ENCODE measurements at places on chromosomes 11 and 22. TPM values are rescaled to one million over a fixed set of nuclear protein-coding genes. Genes with fewer than 3 reads are reported as not detected.

DNA sequence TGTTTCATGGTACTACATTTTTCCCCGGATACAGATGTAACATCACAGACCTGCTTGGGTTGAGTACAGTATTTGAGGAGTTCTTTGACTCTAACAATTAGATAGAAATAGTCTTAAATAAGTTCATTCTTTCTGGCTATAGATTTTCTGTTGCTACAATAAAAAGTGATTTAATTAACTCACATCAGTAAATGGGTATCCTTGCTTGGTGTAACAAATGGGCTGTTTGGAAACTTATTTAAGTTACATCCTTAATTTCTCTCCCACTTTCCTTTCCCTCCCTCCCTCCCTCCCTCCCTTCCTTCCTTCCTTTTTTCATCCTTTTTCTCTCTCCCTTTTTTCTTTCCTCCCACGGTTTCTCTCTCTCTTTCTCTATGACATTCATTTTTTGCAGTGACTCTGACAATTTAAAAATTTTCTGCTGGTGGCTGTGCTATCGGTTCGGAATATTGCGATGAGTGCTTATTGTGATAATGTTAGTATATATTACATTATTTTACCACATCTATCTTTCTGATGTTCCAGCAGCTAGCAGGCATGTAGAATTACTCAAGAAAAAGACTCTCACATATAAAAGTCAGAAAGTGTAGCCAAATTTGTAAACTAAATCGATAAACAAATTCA, 3.2 kb downstream of the OR51F1 start:
- DNase-seq = no peak
- H3K27me3 ChIP-seq = no peaks in the 10 kb centered on the region
- no peak overlapping the region for H3K4me3 ChIP-seq
- no peak overlapping the region for H3K27ac ChIP-seq
- H3K4me1 ChIP-seq = no peaks in the 10 kb centered on the region

DNA sequence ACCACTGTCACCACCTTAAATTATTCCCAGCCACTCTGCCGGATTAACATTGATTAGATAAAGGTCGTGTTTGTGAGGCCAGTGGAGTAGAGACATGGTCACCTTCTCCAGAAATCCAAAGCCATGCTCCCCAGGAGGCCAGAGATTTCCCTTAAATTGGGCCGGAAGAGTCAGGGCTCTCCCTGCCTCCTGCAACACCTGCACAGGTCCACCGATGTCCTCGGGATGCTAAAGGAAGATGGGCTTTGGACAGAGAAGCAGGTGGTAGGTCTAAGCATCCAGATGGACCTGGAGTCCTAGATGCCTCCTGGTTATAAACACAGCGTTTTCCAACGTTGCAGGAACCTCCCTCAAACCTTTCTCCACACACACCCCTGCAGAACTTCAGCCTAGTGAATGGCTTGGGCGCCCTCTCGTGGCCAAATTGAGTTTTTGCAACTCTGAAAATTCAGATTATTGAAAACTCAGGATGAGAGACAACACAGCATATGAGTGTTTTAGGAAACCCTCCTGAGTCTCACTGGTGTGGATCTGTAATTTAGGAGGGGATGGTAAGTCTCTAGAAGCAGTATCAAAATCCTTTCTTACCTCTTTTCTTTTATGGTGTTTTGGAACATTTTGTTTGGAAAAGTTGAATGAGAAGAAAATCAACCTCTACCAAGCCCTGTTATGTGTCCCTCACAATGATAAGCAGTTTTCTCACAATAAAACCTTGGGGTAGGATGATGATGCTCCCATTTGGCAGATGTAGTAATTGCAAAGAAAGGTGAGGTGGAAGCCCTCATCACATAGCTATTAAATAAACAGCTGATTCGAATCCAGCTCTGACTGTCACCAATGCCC, 109.6 kb downstream of the RRAS2 start:
- no peak overlapping the region for H3K4me3 ChIP-seq
- H3K27me3 ChIP-seq = no peaks in the 10 kb centered on the region
- no peaks in the 10 kb centered on the region for H3K36me3 ChIP-seq

DNA sequence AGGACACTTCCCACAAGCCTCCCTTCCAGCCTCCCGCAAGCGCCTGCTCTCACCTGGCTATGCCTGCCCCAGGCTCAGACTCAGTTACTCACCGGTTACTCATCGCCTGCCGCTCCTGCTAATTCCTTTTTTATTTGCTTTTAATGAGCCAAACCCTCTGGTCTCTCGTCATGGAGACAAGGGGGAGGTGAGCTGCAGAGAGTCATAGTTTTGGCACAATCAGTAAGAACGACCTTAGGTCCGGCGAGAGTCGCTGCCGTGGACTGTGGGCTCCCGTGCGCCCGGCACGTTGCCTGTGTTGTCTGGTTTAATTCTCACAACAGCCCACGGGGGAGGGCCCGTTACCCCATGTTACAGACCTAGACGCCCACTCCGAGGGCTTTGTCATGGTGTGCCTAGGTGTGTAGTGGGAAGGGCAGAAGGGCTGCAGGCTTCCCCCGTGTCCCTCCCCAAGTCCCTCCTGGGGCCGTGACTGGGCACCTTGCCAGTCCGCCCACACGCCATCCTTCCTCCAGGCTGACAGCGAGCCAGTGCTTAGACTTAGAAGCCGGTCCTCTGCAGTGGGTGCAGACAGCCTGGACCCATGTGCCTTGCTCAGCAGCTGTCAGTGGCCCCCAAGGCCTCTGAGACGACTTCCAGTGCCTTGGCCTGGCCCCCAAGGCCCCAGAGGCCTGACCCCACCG, 42.2 kb downstream of the WNT7B start:
- no peak overlapping the region for H3K4me3 ChIP-seq
- H3K27me3 ChIP-seq = no peaks in the 10 kb centered on the region
- H3K36me3 ChIP-seq = no peaks in the 10 kb centered on the region
- DNase-seq = peak; percentile 61
- no peak overlapping the region for H3K27ac ChIP-seq

DNA sequence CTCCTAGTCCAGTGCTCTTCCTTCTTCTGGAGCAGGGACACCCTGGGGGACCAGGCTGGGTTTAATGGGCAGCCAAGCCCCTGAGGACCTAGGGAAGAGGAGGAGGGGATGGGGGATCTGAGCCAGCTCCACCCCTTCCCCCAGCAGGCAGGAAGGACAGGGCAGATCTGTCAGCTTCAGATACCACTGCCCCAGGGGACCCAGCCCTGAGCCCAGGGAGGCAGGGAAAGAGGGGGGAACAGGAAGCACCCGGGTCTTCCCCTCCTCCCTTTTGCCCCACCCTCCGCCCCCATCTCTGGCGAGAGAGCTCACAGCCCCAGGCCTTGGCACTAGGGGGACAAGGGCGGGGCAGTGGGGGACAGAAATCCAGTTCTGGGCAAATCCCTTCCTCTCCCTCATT, 11.7 kb upstream of the SOX10 start:
- no peak for DNase-seq
- no peaks in the 10 kb centered on the region for H3K4me1 ChIP-seq
- no peak overlapping the region for H3K4me3 ChIP-seq

- no peak overlapping the region for H3K27ac ChIP-seq
- DNase-seq = no peak
- H3K36me3 ChIP-seq = no peaks in the 10 kb centered on the region
These were observed 242.1 kb upstream of the KIRREL3 start for GRCh38 chr11:127242676-127243075.

DNA sequence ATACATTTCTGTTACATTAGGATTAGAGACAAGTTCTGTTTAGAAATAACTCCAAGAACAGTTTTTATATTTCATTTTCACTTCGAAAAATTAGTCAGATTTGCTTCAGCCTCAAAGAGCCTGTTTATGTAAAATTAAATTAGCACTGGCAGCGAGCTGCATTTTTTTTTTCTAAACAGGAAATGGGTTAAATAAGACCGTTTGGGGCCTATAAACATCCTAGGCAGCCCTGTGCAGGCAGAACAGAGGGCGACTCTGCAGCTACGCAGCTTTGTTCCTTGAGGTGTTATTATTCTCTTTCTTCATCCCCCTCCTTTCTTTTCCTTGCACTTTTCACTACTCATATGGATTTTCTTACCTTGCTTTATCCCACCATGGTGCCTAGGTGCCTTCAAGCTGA, 48.7 kb downstream of the CWC15 start:
- H3K4me1 ChIP-seq = peaks cover 30% of the 10 kb centered on the region
- H3K27ac ChIP-seq = no peak overlapping the region
- no peaks in the 10 kb centered on the region for H3K36me3 ChIP-seq

DNA sequence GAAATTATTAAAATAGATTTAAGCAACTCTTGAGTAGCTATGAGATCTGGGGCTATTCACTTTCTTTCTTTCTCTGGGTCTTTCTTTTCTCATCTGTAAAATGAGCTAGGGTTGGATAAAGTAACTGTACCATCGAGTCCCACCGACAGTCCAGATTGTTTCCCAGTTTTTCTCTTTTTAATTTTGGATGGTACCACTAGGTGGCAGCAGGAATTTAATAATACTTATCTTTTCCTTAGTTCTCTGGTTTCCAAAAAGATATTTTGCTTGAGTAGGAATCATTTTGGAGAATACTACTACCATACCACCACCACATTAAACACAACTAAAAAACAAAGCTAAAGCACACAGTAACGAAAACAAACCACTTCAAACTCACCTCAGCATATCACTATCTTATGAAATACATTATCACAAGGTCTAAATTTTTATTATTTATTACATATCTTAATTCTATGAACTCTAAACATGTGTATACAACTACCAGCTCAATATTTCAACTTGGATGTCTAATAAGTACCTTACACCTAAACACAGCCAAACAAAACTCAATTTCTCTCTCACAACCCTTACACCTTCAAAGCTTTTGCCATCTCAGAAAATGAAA, 584.0 kb downstream of the KCNA4 start:
- no peaks in the 10 kb centered on the region for H3K4me1 ChIP-seq
- H3K27ac ChIP-seq = no peak overlapping the region
- H3K4me3 ChIP-seq = no peak overlapping the region
- H3K36me3 ChIP-seq = no peaks in the 10 kb centered on the region
- no peaks in the 10 kb centered on the region for H3K27me3 ChIP-seq

DNA sequence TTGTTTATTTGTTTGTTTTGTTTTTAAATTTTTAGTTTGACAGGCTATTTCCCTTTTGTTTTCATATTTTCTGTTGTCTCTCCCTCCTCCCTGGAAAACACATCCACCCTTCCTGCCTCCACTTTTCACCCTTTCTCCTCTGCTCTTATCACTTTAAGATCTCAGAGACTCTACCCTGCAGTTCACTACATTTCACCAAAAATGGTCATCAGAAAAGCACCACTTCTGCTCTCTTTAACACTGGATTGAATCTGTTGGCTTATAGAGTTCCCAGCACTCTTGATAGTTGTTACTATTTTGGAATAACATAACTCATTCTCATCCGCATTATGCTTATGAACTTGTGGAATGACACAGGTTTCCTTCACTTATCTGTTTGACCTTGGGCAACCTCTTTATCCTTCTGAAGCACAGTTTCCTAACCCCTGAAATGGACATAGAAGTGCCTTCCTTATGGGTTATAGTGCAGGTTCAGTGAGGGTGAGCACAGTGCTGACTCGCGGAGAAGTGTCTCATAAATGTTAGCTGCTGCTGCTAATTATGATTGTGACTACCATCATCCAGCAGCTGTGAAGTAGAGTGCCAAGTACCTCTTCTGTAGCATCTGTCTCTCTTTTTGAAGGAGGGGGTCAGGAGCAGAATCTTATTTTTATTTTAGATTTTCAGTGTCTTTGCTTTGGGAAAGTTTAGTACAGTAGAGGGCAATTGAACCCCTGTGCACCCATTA, 15.0 kb downstream of the TEAD1 start:
- no peak overlapping the region for H3K4me3 ChIP-seq
- H3K27ac ChIP-seq = peak overlapping the region; percentile 74
- peaks cover 90% of the 10 kb centered on the region for H3K4me1 ChIP-seq
- H3K27me3 ChIP-seq = no peaks in the 10 kb centered on the region
- DNase-seq = no peak
- H3K36me3 ChIP-seq = no peaks in the 10 kb centered on the region

DNA sequence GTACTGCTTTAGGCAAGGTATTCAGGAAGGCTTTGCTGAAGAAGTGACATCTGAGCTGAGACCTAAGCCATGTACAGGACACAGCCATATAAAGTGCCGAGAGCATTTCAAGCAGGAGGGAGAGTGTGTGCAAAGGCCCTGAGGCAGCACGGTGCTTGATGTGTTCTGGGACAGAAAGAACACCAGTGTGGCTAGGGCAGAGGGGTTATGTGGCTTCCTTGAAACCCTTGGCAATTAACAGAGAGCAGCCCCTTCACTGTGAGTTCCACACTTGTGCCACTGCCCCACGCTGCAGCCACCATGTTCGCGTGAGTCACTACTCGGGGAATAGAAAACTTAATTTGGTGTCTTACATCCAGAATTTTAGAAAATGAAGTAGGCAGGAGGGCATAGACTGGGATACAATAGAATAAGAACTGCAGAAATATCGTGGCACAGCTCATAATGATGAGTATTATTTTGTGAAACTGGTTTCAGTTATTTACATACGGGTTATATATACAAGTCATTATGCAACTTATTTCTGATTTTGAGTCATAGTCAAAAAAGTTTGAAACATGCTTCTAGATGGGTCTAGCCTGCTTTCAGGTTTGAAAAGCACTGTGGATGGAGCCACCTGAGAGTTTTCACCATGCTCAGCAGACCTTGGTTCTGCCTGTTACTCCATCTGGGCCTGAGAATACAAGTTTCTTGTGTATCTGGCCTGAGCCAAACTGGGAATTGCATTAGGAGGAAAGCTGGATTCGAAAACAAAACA, 11.8 kb downstream of the IL10RA start:
- H3K27me3 ChIP-seq = no peaks in the 10 kb centered on the region
- H3K4me3 ChIP-seq = no peak overlapping the region
- no peak overlapping the region for H3K27ac ChIP-seq
- DNase-seq = no peak
- H3K4me1 ChIP-seq = no peaks in the 10 kb centered on the region

DNA sequence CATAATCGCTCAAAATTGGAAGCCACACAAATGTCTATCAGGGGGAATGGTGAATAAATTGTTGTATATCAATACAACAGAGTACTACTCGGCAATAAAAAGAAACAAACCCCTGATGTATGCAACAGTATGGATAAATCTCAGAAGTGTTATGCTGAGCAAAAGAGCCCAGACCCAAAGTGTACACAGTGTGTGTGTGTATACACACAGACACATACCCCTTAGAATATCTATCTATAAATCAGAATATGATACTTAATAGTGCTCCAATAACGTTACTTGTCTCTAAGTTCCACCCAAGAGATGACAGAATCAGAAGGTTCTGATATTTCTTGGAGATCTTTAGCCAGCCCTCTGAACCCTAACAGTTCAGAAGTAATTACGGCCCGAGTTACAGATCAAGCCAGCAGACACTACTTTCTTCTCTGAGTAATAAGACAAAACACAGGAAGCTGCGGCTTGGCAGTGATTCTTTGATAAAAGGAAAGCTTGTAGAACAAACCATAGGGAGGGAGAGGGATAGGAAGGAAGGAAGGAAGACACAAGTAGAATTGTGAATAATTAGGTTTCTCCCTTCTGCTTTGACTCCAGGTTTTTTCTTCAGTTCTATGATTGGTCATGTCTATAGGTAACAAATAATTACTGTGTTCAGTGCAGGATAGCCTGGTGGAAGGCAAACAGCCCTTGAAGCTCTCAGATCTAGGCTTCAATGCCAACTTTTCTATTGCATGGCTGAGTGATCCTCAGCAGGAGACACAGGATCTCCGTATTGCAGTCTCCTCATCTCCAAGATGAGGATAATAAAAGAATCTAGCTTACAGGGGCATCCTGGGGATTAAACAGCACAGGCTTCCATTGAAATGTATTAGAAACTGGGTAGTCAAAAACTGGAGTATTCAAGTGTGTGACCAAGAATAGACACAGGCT, 75.6 kb upstream of the TEAD1 start:
- no peak overlapping the region for H3K4me3 ChIP-seq
- H3K4me1 ChIP-seq = peaks cover 47% of the 10 kb centered on the region
- no peaks in the 10 kb centered on the region for H3K36me3 ChIP-seq
- no peaks in the 10 kb centered on the region for H3K27me3 ChIP-seq
- peak overlapping the region; percentile 33 for H3K27ac ChIP-seq

ADM gene
- 20.9 TPM for total RNA-seq

XRRA1 gene
- total RNA-seq = 49.4 TPM

PKNOX2 gene
- total RNA-seq = 20.4 TPM

Data from thyroid gland (tissue), 4 donors.